H4 (cell line): ENCODE measurements at places on chromosomes 13 and 19. TPM values are rescaled to one million over a fixed set of nuclear protein-coding genes. Genes with fewer than 3 reads are reported as not detected.

GRCh38 chr13:42355092-42355485 is 83.1 kb downstream of the AKAP11 start:
- DNase-seq, result no peak

- no peak for DNase-seq
These were observed 8.8 kb upstream of the GPC6 start for GRCh38 chr13:93217721-93218261.

DNA sequence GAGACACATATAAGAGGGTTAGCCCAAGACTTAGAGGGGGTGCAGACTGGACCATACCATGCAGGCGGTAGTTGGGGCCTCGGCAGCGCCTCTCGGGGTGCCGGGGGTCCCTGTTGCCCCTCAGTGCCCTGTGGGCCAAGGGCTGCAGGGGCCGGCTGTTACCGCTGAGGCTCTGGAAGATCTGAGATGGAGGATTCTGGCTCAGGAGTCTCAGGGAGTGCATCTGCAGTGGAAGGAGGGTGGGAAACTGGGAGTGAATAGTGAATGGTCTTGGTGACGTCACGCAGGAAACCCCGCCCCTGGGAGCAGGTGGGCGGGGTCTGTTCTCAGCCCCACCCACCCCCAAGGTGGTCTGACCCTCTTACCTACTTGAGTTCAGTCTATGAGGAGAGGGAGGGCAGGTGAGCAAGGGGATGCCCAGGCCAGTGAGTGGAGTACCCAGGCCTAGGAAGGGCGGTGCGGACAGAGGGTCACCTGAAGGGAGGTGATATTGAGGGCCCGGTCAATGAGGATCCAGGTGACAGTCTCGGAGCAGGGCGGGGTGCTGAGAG is 1.7 kb upstream of the DBP start:
- DNase-seq, result no peak

DNA sequence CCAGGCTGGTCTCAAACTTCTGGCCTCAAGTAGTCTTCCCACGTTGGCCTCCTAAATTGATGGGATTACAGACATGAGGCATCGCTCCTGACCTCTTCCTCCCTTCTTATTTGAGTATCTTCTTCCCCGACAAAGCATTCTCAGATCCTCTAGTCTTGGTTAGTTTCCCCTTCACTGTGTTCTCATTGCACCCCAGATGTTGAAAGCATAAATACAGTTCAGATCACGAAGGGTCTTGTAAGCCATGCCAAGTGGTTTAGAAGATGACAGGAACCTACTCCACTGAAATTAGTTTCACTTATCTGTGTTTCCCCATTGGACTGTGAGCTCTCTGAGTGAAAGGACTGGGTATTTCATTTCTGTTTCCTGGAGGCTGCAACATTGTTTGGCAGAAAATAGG is 100.7 kb downstream of the DGKH start:
- DNase-seq, result no peak

Gene DMKN
- total RNA-seq, result 19.6 and 34.6 TPM in 2 replicates

Gene ZNF724
- total RNA-seq, result 8.8 and 10.5 TPM in 2 replicates

Gene B3GNT8
- not detected in 2 replicates for total RNA-seq
